Astrocyte of the cerebellum (primary cell): ENCODE measurements at places on chromosomes 1 and 21.
A peak's percentile ranks its signal among the peaks of the same experiment; 100 is the strongest.

DNA sequence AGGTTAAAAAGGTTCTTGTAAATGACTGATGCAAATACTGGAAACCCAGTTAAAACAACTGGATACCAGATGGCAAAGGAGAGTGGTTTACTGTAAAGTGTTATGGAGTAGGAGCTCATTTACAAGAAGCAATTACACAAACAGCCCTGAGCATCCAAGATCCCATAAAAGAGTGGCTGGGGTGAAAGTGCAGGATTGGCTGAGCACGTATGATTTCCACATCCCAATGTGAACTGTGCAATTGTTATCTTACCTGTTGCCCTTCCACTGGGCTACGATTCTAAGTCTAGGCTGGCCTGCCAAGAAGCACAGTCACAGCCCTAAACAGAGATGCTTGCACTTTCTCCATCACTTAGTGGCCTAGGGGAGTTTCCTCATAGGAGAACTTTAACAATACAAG, 277.6 kb upstream of the RUNX1 start:
- DNase-seq = no peak

DNA sequence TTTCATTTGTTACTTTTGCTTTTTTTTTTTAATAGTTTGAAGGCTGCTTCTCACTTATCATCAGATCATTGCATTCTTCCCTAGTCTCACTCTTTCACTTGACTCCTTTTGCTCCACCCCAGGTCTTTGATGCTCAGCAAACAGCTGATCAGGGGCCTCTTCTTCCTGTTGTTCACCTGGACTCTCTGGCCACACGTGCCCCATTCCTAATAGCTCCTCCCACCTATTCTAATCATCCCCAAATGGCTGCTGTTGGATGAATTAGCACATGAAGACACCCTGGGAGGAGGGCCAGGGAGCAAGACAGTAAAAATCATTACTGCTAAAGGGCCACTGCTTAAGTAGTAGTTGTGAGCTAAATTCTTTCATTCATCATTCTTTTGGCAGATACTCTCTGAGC, 119.5 kb downstream of the MAB21L3 start:
- DNase-seq = no peak

- DNase-seq = no peak
These were observed 20.7 kb upstream of the RGS1 start for GRCh38 chr1:192554904-192555303.

DNA sequence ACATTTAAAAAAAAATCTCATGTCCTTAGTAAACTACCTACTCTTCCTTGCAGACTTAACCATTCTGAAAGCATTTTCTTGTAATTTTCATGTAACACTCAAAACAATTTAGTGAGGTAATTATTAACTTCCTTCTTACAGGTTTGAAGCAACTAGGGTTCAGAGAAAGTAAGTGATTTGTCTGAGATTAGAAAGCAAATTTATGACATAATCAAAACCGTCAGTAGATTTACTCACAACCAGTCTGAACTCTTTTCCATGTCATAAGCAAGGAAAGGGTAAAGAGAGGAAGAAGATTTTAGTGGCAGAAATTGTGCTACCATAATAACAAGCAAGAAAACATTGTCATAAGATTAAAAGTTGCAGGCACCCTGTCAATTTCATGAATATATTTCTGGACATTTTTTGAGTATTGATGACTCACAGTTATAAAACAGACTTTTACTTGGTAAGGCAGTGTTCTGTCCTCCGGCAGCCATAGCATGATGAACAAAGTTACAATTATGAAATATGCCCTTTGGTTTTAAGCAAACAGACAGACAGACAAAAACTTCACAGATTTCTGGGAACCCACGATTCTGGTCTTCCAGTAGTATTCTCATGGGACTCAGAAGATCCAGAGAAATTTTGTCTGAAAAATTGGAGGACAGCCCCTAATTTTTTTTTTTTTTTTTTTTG, 707.2 kb downstream of the RWDD3 start:
- DNase-seq = no peak

DNA sequence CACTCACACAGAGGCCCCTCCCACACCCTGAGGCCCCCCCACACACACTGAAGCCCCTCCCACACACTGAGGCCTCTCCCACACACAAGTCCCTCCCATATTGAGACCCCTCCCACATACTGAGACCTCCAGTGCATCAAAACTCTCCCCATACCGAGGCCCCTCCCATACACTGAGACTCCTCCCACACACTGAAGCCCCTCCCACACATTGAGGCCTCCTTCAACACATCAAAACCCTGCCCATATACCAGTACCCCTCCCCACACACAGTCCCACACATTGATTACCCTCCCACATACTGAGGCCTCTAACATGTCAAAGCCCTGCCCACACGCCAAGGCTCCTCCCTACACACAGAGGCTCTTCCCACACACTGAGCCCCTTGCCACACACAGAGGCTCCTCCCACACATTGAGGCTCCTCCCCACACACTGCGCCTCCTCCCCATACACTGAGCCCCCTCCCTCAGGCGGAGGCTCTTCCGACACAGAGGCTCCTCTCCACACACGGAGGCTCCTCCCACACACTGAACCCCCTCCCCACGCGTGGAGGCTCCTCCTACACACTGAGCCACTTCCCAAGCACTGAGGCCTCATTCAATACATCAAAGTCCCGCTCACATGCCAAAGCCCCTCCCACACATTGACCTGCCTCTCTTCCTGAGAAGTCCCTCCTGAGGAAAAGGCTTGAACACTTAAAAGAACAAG, 392.3 kb downstream of the CAMTA1 start:
- DNase-seq = no peak

- no peak for DNase-seq
These were observed 35.4 kb upstream of the ENAH start for GRCh38 chr1:225688345-225688744.

GRCh38 chr1:157178490-157178889, 40.3 kb upstream of the ETV3 start:
- no peak for DNase-seq

- DNase-seq = peak; percentile 63
These were observed 95.5 kb downstream of the ZFYVE9 start for GRCh38 chr1:52237430-52237829.

DNA sequence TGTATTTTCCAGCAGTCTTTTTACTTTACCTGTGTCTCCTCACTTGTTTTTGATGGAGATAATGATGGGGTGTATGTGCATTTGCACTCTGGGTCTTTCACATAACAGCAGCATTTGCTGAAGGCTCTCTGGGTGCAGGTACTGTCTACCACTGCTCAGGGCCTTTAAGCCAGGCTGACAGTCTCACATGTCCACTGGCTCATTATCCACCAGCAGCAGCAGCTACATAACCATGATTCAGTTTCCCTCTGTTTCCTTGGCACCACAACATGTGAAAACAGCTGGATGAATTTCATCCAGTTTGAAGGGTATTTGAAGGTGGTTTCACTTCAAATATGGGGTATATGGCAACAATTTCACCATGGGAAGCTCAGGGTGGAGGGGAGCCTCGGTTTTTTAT, 41.2 kb upstream of the ROR1 start:
- no peak for DNase-seq

DNA sequence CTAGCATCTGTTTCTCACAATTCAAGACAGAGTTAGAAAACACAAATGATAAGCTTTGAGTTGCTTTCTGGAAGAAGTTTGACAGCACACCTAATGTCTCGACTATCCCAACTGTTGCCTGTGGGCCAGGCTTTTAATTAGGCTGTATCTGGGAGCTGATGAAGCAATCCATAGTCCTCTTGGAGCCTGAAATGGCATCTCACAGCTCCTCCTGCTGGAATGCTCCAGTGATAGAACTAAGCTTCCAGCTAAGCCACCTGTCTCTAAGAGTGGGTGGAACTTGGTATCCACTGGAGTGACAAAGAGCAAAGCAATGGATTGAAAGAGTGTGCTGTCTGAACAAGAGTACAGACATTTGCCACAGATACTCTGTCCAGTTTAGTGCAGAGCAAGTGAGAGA, 605.3 kb upstream of the NR5A2 start:
- peak; percentile 20 for DNase-seq

DNA sequence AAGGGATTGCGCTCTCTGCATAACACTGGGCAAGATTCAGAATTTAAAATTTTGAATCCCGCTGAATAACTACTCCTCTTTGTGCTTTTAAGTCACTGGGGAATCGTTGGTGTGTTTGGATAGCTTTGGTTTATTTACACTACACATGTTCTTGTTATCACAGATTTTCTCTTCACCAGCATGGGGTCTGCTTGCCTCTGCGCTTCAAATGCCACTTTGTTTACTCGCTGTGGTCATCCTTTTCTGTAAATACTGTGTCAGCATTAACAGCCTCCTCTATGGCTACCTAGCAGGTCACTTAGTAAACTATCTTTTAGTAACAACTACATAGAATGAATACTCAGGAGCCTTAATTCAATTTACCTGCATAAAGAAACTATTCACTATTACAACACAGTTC, 14.4 kb upstream of the KCNH1 start:
- DNase-seq = no peak

DNA sequence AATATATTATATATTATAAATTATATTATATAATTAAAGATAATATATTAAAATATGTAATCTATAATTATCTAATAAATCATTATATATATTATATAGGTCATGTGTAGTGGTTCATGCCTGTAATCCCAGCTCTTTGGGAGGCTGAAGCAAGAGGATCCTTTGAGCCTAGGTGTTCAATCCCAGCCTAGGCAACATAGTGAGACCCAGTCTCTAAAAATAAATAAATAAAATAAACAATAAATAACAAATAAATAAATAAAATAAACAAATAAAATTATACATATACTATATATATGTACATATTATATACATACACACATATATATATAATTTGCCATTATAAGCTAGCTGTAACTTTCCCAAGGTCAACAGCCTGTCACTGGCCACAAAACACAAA, 277.7 kb downstream of the SETD4 start:
- no peak for DNase-seq

DNA sequence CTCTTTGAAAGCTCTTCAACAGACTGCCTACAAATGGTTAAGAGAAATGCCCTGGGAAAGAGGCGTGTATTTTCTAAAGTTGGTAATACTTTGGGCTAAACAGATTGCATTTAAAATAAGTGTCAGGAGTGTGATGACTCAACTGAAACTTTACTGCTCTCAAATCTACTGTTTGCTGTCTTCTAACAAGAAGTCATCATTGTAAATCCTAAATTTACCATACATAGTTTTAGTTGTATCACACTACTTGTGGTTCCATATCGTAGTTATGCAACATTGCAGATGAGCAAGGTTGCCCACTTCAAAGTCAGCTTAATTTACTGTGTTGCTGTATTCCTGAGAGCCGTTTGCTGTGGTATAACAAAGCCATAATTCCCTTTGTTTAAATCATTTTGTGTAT, 59.6 kb downstream of the RGS21 start:
- no peak for DNase-seq

- no peak for DNase-seq
These were observed 3.0 kb downstream of the SWT1 start for GRCh38 chr1:185159966-185160365.

DNA sequence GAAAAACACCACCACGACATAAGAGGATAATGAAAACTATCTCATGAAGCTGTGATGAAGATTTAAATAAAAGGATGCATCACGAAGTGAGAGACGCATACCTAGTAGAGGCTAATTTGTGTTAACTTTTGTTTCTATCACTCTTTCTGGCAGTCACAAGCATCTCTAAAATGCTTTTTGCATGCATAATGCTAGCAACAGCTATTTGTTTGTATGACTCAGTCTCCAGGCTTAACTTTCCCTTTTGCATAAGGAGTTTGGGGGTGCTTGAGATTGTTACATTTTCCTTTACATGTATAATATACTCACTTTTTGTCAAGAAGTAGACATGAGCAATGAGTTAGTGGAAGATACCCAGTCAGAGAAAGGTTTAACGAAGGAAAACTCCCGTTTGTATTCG, 385.4 kb downstream of the DISC1 start:
- DNase-seq = no peak
